ENCODE measurements at places on chromosomes 16 and 17.

DNA sequence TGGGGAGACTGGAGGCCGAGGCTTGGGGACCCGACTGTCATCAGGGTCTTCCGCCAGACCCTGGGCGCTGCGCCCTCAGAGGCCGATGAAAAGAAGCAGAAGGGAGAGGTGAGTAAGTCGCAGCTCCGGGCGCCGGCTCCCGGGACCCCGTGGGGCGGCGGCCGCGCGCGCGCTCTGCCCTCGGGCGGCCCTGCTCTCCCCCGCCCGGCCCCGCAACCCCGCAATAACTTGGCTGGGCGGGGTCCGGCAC is 392 bp upstream of the ABHD15 start:
- no peak for DNase-seq

DNA sequence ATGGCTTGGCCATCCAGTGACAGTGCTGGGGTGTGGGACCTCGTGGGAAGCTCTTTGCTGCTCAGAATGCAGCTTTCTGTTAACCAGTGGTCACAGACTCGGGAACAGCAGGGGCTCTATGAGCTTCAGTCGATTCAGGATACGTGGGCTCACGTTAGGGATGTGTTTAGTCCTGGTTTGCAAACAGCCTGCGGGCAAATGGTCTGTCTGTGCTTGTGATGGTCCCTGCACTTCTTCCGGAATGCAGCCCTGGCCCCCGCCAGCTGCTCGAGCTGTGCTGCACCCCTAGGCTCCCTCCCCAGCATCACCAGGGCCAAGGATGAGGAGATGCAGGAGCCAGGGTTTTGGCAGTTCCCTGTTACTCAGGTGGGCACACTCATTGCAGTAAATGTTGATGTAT is 172.8 kb upstream of the CHMP6 start:
- no peak for DNase-seq

DNA sequence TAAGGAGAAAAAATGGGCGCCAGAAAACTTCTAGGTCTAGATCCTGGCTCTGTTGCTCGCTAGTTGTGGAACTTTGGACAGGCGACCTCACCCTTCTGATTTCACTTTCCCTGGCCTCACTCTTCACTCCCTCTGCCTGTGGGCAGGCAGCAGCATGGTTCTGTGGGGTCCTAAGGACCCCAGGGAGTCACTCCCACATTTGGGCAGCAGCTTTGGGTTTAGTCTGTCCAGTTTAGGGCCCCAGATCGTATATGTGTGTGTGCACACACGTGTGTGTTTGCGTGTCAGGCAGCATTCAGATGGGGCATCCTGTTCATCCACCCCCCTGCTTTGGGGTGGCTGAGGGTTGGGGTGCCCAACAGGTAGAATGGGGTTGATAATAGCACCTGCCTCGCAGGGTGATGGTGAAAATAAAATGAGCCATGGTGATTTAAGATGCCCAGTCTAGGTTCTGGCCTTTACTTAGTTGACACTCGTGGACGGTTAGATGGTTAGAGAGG is 102.2 kb downstream of the RAB11FIP4 start:
- DNase-seq: no peak

DNA sequence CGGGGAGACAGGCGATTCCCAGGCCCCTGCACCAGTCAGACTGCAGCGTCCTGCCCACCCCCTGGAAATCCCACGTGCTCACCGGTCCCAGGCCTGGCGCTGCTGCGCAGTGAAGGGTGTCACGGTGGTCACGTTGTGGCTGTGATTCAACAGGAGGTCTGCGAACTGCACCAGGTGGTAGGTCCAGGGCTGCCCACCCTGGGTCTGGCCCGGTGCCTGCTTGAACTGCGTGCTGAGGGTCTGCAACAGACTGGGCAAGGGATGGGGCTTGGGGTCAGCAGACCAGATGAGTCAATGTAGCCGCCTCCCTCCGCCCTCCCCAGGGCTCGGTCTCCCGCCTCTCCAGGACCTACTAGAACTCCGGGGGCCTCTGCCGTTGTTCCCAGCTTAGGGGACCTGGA is 7.1 kb downstream of the MYBBP1A start:
- no peak for DNase-seq

DNA sequence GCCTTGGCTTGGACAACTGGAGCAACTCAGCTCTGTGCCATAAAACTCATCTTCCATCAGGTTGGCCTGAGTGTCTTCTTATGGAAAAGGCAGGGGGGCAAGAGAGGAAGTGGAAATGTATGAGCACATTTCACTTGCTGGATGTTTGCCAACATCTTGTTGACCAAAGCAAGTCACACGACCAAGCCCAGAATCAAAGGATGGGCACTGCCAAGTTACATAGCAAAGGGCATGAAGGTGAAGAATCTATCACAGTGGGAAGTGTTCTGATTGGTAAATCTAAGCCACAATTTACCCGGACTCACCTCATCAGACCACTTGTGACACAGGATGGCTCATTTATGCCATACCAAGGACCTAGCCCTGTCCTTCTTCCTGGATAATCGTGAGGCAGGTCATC is 310.5 kb upstream of the IRX5 start:
- DNase-seq: no peak

DNA sequence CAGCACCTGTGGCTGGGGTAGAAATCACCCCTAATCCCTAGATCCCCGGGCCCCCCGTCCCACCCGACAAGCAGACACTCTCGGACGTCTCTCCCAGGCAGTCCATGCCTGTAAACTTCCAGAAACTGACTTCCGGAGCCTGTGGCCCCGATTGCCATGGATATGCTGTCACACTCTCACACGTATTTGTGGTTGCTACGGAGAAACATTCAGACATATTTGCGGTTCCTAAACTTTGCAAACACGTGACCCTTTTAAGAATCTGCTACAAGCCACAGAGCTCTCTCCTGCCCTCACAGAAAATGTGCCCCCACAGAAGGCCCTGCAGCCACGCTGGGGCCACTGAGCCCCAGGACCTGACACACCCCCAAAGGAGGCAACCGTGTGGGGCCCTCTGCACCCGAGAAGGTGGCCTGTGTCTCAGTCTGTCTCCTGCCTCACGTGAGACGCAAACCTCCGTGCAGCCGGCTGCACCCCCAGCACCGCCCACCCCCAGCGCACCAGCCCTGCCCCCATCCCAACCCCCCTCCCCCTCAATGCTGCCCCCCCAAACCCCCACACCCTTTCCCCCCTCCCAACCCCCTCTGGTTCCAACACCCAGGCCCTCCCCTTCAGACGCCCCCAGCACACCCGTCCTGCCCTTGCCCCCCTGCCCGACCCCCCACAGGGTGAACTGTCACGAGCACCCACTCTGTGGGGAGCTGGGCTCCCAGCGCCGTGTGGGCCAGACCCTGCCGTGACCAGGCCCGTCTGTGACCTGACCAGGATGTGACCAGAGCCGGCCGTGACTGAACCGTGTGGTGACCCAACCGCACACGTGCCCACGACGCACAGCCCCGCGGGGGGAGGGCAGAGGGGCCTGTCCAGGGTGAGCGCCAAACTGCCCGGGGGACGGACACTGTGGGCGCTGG is 66.3 kb upstream of the METRNL start:
- no peak for DNase-seq

GRCh38 chr16:86293906-86294305 is 216.4 kb upstream of the FOXF1 start:
- DNase-seq: no peak

- no peak for DNase-seq
These were observed 6.3 kb downstream of the CNTD1 start for GRCh38 chr17:42804918-42805367.

DNA sequence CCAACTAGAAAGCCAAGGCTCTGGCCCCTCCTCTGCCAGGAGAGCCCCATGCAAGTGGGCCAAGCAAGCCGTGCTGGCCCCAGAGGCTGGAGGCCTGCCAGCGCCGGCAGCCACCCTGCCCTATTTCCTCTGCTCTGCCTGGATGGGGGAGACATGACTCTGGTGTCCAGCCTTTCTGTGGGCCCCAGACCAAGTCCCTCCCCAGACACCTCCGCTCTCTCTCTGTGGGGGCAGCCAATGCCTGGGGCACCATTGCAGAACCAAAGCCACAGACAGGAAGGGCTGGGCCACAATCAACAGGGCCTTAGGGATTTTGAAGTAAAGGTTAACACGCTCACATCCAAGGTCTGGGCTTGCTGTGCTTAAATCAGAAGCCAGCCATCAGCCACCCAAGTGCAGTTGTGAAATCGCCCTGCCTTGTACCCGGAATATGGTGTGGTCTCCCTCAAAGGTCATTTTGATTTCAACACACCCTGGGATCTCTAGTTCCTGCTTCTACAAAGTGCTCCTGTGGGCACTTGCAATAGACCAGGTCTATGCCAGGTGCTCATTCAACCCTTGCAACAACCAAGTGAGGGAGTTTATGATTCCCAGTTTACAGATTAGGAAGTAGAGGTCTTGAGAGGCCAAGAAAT is 63.5 kb upstream of the TEX2 start:
- DNase-seq: no peak

DNA sequence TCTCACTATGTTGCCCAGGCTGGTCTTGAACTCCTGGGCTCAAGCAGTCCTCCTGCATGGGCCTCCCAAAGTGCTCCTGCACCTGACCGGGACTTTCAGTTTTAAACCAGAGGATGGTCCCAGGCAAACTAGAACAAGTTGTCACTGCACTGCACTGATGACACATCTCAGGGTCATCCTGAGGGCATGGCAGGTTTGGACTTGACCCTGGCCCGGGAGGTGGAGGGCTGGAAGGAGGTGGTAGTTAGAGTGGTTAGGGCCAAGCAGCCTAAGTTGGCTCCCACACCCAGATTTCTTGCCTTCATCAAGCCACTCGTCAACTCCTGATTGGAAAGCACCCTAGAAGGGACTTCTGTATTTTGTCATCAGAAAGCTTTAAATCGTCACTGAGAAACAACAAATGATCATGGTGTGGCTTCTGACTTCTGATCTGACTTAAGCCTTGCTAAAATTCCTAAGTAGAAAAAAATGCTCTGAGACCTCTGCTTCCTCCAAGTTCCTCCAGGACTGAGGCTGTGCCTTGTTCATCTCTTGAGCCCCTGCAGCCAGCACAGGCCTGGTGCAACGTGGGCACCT is 43.5 kb downstream of the EMP2 start:
- no peak for DNase-seq

DNA sequence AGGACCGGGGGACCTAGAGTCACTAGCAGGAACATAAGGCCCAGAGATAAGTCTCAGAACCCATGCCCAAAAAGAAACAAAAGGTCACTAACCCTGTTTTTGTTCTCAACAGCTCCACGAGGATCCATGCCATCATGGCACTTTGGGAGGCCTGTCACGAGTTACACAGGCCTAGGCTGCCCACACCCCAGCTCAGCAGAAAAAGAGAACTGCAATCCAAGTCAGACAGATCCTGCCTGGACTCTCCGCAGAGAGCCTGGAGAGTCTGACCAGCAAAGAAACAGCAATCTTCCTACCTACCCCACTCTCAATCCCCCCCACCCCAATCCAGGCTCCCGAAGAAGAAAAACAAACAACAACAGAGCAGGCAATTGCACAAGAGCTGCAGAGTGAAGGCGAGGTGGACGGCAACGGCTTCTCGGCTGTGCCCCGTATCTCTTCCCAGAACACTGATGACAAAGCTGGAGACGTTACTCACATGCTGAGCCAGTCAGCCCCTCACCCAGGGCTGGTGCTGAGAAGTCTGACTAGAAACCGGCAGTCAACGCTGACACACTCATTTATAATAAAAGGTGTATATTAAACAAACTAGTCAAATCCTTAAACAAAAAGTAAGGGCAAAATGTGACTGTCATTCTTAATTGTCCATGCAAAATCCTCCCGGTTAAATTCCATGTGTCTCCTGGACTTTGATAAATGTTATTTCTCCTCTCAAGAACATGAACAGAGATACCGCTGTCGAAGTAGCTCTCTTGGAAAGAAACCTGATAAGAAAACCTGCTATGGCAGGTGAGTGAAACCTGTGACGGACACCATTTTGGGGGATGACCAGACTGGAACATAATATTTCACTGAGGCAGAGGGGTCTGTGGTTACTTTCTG is 89.3 kb downstream of the SMG6 start:
- peak; percentile 61 for DNase-seq

DNA sequence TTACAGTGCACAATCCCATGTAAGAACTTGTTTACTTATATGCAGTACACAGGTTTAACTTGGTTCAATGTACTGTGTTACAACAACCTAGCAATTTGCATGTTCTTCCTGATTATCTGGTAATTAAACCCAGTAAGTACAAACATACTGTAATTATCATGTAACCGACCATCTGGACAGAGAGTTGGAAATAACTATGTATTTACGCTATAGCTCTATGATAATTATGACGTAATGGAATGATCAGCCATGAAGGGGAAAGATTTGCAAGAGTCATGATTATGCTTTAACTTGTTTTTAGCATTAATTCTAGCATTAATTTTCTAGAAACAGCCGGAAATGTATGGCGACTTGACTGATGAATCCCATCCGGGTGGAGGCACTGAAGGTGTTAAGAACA is 74.8 kb upstream of the SALL1 start:
- no peak for DNase-seq

DNA sequence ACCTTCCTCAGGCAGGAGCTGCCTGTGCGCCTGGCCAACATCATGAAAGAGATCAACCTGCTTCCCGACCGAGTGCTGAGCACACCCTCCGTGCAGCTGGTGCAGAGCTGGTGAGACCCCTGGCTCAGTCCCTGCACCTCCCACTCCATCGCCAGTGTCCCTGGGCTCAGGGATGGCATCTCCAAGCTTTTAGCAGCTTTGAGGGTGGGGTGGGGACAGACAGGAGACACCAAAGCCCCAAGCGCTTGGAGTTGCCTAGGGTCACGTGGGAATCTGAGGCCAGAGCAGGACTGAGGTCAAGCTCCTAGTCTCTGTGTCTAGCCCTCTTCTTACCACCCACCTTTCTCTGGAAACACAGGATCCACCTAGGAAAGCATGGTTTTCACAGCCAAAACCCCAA is 2.3 kb downstream of the PDK2 start:
- DNase-seq: no peak

- DNase-seq: no peak
These were observed 27.9 kb downstream of the CCDC57 start for GRCh38 chr17:82184761-82185160.
